ACHN (cell line): ENCODE measurements at places on chromosomes 2 and 18.

GRCh38 chr2:130391058-130391871, 35.4 kb downstream of the PTPN18 start:
- DNase-seq = peak; percentile 78

DNA sequence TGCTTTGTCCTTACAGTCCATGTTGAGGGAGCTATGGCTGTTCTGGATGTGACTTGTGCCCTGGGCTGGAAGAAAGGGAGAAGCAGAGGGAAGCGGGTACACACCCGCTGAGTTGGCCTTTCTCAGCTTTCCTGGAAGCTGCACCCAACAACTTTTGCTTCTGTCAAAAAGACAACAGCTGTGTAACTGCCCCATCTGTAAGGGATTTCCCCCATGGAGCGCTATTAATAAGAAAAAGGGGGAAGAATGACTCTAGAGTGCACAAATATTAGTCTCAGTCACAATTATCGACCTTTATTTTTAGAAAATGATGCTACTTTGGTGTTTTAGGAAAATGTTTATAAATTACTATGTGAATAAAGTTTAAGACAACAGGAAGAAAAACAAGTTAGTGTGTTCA, 368.3 kb downstream of the RAD51AP2 start:
- no peak for DNase-seq

GRCh38 chr2:180699657-180700361, 280.6 kb upstream of the UBE2E3 start:
- no peak for DNase-seq

GRCh38 chr2:175439416-175439815, 257.9 kb upstream of the ATP5MC3 start:
- no peak for DNase-seq

- peak; percentile 21 for DNase-seq
Observed at GRCh38 chr2:43343573-43344304, 117.3 kb upstream of the ZFP36L2 start.

DNA sequence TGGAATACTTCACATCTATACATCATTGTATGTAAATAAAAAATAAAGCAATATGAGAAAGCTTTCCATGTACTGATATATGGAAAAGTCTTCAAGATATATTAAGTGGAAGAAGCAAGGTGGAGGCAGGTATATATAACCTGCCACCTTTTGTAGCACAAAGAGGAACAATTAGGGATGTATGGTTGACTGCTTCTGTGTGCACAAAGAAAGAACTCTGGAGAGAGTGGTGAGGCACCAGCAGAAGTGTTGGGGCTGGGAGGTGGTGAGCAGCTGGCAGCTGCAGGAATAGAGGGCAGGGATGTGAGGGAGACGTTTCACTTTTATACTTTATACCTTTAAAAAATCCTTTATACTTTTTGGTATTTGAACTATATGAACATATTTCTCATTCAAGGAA, 26.1 kb downstream of the KIF5C start:
- DNase-seq = no peak

GRCh38 chr2:64349131-64349530, 104.8 kb upstream of the LGALSL start:
- DNase-seq = no peak

GRCh38 chr2:36550006-36550405, 48.0 kb downstream of the FEZ2 start:
- DNase-seq = no peak

DNA sequence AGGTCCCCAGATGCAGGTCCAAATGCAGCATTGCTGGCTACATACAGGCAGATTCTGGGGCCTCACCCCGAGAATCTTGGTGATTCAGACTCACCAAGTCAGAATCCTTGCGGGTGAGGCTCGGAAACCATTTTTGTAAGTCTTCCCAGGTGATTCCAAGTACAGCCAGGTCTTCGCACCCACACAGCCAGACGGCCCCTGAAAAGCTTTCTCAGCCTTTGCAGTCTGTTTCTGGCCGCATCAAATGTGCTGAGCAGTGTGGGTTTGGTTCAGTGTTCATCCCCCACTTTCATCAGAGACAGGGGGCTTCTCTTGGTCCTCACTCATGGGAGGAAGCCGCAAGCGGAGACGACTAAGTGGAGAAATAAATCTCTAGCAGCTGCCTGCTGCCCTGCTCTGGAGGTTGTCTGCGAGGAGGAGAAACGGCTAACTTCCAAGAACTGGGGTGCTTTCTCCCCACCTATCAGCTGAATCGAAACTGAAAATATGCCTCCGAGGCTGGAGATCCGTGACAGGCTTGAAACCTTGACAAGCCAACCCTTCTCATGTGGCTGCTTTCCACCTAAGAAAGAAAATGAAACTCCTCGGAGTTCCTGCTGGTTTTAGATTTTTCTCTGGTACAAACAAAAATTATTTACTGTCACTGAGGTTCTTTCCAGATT, 8.9 kb upstream of the TMEM185B start:
- DNase-seq = peak; percentile 58

DNA sequence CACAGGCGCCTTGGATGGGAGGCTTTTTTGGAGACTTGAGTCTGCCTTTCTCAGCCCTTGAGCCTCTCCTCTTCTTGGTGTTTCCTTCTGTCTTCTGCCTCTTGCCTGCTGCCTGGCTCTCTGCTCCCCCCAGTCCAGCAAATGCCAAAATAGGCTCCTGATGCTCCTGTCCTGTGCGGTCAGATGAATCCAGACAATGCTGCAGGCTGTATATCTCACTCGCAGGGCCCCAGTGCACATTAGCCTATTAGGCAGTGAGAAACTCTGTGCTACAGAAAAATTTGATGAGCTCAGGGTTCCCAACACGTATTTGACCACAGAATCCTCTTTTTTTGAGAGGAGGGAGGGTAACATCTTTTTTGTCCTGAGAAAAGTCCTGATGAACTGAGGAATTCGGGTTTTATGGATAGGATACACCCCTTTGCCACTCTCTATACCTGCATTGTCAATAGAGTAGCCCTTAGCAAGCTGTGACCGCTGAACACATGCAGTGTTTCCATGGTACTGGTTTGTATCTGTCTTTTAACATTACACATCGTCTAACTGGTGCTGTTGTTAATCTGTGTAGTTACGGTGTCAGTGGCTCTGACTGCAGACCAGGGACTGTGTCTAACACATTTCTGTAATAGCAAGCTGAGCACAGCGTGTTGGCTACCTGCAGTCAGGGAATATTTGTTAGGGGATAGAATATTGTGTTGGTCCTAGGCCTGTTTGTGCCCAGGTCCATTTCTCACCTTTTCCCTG, 50.8 kb downstream of the FAM228A start:
- no peak for DNase-seq

- DNase-seq = peak; percentile 54
Observed at GRCh38 chr2:176085861-176086771, 2.4 kb upstream of the EVX2 start.

- DNase-seq = no peak
Observed at GRCh38 chr2:226888378-226888965, 52.6 kb downstream of the RHBDD1 start.

- no peak for DNase-seq
Observed at GRCh38 chr18:48889981-48890762, 60.6 kb downstream of the SMAD7 start.

GRCh38 chr2:192885569-192886160, 690.9 kb upstream of the TMEFF2 start:
- DNase-seq = no peak

DNA sequence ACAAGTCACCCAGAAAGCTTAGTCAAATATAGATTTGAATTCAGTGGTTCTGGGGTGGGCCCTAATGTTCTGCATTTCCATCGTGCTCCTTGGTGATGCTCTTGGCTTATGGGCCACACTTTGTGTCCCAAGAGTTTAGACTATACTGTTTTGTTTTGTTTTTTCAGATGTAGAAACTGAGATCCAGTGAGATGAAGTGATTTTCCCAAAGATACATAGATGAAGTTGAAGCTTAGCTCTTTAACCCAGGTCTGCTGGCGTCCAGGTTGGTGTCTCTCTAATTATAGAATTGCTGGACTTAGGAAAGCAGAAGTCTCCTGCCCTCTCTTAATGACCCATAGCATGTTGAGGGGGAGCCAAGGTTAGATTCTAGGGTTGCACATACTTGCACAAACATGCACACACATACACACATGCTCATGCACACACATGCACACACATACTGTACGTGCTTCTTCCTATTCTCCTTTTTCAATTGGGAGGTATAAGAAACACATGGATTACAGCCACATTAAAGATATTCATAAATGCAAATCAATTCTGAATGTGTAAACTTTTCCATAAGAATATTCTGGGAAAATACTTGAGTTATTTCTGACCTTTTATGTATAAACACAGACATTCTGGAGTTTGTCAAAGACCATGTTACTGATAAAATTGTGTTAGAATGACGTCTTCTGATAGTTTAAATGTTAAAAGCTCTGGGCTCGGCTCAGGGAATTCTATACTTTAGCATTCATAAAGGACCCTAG, 41.3 kb upstream of the IL1R1 start:
- DNase-seq = no peak

GRCh38 chr2:121085801-121086200, 199.2 kb downstream of the TFCP2L1 start:
- no peak for DNase-seq

DNA sequence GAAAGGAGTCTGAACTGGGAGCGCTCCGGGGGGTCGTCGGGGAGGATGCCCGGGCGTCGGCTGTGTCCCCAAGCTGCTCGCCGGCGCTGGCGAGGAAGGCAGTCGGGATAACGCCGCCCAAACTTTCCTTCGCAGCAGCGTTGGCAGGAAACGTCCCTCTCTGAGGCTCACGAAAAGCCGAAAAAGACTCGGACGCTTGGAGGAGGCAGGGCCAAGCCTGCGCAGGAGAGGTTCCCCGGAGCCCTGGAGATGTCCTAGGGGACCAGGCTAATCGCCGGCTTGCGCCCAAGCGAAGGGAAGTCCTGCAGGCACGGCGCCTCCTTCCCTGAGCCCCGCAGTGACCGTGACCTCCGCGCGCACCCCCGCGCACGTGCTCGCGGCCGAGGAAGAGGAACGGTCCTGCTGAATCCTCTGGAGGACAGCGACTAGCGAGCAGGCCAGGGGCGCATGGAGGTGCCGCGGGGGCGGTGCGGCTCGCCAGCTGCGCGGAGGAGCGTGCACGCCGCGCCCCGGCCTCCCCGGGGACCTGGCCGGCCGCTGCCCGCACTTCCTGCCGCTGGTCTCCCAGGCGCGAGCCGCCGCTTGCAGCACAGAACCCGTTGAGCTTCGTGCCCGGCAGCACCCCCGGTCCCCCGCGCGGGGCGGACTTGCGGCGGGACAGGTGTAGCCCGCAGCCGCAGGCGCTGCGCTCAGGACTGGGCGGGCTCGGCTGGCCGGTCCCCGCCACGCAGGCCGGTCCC, at the start of gene SH3RF3:
SH3RF3 (plus strand) TSS at position 590 of the 740 bp plus-strand sequence.
- peak; percentile 44 for DNase-seq

DNA sequence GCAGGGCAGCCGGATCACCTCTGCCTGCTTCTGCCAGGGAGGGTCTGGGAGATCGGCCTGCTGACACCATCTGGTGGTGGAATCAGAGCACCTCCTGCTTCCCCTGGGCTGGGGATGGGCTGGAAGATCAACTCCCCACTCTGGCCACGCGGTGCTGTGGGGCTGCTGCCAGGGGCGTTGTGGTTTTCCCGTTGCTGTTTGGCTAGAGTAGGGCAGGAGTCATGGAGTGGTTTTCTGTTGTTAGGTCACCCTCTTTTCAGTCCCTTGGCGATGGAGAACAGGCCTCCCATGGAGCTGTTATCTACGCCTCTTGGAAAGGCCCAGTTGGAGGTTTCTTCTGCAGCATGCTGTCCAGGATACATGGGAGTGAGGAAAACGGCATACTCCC, 15.2 kb downstream of the BCL2L11 start:
- DNase-seq = peak; percentile 18

DNA sequence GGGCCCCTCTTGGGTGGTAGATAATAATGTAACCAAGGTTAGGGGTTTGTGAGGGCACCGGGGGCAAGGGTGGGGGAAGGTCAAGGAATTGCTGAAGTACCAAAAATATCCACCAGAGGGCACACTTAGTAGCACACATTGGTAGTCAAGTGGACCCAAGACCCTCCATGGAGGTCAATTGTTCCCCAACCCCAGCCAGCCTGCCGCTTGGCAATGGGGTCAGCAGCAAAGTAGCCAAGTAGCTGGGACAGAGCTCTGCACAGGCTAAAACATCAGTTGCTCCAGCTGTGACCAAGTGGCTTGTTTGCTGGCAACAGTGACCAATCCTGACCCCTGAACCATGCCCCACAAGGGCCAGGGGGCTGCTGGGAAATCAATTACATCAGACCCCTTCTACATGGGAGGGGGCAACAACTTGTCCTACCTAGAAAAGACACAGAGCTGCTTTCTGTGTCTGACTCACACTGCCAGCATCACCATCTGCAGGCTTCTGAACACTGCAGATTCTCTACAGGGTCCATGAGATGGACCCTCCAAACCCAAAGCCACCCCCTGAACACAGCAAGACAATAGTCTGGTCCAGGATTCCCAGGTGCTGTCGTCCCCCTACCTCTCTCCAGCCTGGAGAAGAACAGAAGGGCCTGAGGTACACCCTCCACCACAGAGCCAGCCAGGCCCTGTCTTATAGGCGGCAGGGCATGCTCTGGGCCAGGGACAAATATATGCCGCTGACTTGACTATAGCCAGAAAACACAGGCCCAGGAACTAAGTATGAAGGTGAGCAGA, 76.0 kb downstream of the EMX1 start:
- DNase-seq = peak; percentile 54

DNA sequence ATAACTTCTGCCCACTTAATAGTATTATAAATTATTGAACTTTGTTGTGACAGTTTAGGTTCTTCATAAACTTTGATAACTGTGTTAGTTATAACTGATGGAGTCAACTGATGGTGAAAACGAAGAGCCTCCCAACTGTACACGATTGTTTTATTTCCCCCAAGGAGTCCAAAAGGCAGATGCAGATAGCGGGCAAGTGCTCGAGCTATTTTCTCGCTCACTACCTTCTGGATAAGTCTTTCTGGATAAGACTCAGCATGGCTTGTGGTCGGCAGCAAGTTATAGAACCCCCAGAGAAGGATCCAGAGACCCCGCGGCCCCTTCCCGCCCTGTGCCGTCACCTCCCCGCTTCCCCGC, 517 bp downstream of the GCFC2 start:
- DNase-seq = no peak

- no peak for DNase-seq
Observed at GRCh38 chr2:230335461-230335863, 8.5 kb downstream of the SP140L start.

GRCh38 chr2:117856415-117857210, 42.1 kb downstream of the DDX18 start:
- peak; percentile 95 for DNase-seq

GRCh38 chr18:57970356-57971095, 73.5 kb upstream of the NEDD4L start:
- peak; percentile 33 for DNase-seq

- no peak for DNase-seq
Observed at GRCh38 chr2:105797298-105797819, 52.6 kb downstream of the NCK2 start.

DNA sequence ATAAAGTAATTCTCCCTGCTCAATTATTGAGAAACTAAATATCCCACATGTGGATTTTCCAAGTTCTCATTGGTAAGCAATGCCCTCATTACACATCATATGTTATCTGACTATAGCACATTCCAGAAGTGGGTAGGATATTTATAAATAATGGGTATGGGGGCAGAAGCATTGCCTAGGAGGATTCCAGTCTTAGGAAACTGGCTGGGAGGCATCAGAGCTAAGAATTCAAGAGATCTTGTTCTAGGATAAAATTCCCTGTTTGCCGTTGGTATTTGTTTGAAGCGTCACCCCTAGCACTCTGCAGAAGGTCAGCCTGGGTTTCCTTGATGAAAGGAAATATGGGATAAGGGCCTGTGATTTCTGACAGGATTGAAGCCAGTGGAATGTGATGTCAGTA, 20.1 kb downstream of the SIX2 start:
- no peak for DNase-seq
